Stimulated activated CD8-positive, alpha-beta memory T cell treated with anti-CD3 and anti-CD28 coated beads, Interleukin-4, amount 100 ng/mL, for 4 hours (primary cell): ENCODE measurements at places on chromosomes 3 and 15.

GRCh38 chr15:64774037-64774628, 1.3 kb downstream of the RBPMS2 start:
- DNase-seq = no peak

DNA sequence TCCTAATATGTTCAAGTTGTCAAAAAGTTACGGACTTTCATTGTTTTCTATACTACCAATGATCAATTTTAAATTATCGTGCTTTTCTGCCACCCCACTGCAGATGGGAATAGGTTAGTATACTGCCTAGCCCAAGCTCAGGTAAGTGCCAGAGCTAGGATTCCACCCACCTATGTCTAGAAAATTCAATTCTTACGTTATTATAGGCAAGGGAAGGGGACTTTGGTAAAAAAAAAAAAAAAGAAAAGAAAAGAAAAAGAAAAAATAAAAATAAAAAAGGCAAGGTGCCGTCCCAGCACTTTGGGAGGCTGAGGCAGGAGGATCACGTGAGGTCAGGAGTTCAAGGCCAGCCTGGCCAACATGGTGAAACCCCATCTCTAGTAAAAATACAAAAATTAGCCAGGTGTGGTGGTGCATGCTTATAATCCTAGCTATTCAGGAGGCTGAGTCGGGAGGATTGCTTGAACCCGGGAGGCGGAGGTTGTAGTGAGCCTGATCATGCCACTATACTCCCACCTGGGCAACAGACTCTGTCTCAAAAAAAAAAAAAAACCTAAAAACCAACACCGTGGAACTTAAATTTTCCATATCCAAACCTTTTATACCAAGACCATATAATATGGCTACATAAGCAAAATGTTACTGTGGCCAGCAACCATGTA, 1.3 kb downstream of the RPL22L1 start:
- no peak for DNase-seq

GRCh38 chr15:51652084-51652668, 29.1 kb upstream of the SCG3 start:
- DNase-seq = no peak

GRCh38 chr3:183212565-183212964, 40.5 kb upstream of the B3GNT5 start:
- DNase-seq = no peak

GRCh38 chr15:68775236-68775577, 45.5 kb downstream of the ANP32A start:
- DNase-seq = no peak

DNA sequence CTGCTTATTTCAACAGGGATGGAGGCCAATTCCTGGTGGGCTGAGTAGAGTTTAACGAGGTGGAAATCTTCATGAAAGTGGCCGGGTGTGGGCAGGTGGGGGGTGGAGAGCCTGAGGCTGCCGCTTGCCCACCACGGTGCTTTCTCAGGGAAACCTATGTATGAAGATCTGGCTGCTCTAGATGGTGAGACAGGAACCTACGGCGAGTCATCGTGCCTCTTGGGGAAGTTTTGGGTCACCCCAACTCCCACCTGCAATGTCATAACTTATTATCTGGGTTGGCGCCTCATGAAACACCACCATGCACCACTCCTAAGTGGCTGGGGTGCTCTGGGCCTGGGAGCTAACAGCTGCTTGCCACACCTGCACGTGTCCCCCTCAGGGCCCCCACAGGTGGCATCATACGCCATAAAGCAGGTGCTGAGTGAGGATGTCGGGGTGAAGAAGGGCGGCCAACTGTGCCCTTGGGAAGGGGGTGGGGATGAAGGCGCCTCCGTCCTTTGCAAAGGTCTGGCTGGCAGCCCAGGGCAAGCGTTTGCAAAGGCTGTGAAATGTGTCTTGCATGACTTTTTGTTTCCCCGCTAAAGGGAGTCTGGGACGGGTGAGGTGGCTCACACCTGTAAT, 27.9 kb upstream of the SNRPA1 start:
- DNase-seq = no peak

- DNase-seq = no peak
Observed at GRCh38 chr3:149460117-149460516, 14.4 kb upstream of the TM4SF4 start.

GRCh38 chr15:79962178-79962577, 8.8 kb downstream of the BCL2A1 start:
- DNase-seq = no peak

DNA sequence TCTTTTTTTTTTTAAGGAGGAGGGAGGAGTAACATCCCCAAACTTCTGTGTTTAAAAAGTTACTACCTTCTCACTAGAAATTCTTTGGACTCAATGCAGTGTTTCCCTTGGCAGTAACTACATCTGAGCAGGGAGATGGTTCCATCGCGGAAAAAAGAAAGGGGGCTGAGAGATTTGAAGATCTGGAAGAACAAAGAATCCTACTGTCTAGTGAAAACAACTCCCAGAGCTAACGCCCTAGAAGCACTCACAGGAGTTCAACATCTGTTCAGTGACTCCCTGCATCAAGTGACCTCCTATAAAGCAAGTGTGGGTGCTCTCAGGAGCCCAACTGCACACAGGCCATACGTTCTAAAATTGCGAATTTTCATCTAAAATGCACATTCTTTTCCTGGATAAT, 66.8 kb upstream of the PXYLP1 start:
- DNase-seq = no peak

DNA sequence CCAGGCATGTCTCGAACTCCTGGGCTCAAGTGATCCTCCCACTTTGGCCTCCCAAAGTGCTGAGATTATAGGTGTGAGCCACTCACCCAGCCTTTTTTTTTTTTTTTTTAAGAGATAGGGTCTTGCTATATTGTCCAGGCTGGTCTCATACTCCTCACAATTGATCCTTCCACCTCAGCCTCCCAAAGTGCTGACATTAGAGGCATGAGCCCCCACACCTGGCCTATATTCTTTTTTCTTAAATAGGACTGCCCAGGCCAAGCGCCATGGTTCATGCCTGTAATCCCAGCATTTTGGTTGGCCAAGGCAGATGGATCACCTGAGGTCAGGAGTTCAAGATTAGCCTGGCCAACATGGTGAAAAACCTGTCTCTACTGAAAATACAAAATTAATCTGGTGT, 12.5 kb downstream of the NR1I2 start:
- DNase-seq = no peak

GRCh38 chr3:184786280-184786941, 25.6 kb upstream of the VPS8 start:
- no peak for DNase-seq

GRCh38 chr3:33196538-33196937, 22.1 kb downstream of the SUSD5 start:
- DNase-seq = no peak

GRCh38 chr3:157832588-157832987, 273.6 kb downstream of the SHOX2 start:
- DNase-seq = no peak

GRCh38 chr15:99682455-99682854, 50.8 kb downstream of the LYSMD4 start:
- DNase-seq = no peak

- DNase-seq = no peak
Observed at GRCh38 chr3:149738876-149739275, 13.4 kb downstream of the COMMD2 start.

DNA sequence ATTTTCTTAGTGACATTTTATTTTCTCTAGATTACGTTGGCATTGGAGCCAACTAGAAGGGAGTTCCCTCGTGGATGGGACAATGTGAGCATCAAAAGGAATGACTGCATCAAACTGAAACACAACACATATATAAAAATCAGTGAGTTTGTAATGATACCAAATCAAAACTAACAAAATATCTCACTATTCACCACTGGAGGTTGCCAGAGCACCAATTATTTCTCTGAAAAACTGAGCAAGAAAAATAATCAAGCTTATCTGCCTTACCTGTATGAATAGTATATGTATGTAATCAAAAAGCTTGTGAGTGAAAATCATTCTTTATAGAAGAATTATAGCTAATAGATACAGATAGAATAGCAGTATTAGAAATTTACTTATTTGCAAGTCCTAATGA, 46.8 kb upstream of the OTOL1 start:
- no peak for DNase-seq

DNA sequence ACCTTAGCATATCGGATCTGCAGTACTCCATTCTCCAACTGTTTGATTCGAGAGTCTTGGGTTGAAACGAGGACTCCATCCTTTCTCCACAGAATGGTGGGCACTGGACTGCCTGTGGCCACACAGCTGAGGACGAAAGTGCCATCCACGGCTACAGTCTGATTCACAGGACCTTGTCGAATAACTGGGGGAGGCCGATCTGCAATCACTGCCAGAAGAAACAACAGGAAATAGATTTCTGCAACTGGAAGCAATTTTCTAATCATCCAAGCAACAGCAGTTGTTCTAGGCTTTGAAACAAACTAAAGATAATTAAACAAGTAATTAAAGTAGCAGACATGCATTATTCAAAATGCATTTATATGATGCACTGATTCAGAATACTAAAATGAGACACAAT, 1097.7 kb downstream of the ROBO1 start:
- DNase-seq = no peak

DNA sequence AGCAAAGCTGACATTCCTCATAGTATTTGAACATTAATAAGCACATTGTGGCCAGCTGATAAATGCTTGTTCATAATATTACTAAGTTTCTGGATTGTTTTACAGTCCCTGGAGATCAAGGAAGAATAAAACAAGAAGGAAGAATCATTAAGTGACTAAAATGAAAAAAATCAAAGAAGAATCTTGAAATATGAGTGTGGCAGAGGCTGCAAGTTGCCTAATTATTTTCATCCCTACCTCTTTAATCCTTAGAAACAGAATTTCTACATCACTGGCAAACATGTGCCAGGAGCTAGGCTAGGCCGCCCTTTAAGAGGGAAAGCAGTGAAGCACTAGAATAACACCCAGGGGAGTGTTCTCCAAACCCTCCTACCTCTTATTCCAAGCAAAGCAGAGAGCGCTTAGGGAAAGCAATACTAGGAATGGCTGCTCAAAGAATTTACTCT, 98.9 kb downstream of the MAGI1 start:
- no peak for DNase-seq

- no peak for DNase-seq
Observed at GRCh38 chr3:111051354-111051753, 20.3 kb upstream of the NECTIN3 start.

GRCh38 chr15:72934921-72935320, 117.3 kb upstream of the NEO1 start:
- no peak for DNase-seq

GRCh38 chr3:64900617-64901521, 213.1 kb upstream of the ADAMTS9 start:
- DNase-seq = no peak

DNA sequence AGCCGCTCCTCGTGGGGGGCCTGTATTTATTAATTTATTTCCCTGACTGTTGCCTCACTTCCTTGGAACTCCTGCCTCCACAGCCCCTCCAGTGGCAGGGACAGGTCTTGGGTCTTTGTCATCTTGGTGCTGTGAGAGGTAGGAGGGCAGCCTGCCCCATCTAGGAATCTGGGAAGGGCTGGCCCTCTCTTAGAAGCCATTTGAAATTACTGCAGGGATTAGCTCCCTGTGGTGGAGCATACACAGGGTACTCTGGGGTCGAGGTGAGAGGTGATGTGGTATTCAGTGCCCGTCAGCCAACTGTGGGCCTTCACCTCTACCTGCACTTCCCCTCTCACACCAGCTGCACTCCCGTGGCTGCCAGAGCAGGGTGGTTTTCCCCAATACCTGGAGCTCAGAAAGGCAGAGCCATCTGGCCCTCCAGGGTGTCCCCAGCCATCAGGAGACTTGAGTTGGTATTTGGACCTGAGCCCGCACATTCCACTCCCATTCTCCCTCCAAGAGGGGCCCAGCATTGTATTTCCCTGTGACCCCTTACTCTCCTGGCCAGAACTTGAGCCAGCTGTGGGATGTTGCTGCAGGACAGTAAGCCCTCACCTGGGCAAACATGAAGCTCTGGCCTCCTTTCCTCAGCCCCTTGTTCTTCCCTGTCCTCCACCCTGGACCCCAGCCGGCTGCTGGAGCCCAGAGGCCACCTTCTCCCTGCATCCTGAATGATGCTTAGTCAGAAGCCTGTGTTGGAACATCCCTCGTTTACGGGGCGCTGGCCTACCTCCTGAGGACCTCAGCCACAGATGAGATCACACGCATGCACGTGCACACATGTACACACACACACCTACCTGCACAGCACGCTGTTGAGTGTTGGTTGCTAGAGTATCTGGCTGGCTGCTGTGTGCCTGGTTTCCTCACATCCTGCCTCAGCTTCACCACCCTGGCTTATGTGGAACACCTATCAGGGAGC, 2.0 kb upstream of the JMJD7 start:
- no peak for DNase-seq

DNA sequence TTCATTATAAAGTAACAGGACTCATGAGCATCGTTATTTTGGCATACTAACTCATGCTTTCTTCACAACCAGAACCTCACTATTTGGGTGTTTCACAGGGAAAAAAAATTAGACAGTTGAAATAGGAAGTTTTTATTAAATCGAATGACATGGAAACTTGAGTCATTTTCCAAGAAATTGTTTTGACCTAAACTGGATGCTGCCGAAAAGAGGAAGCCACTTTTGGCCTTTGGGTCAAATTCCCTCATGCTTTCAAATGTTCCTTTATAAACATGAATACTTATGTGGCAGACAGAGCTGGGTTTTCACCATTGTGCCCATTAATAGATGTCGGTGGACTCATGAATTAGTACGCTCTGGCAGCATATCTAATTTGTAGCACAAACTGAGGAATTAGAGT, 224.9 kb downstream of the MCTP2 start:
- no peak for DNase-seq

- no peak for DNase-seq
Observed at GRCh38 chr15:68655686-68656437, 77.1 kb downstream of the CORO2B start.

DNA sequence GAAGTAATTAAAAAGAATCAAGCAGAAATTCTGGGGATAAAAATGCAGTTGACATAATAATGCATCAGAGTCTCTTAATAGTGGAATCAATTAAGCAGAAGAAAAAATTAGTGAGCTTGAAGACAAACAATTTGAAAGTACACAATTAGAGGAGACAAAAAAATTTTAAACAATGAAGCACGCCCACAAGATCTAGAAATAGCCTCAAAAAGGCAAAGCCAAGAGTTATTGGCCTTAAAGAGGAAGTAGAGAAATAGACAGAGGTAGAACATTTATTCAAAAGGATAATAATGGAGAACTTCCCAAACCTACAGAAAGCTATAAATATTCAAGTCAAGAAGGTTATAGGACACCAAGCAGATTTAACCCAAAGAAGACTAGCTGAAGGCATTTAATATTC, 113.3 kb downstream of the TBC1D2B start:
- no peak for DNase-seq

- DNase-seq = no peak
Observed at GRCh38 chr3:122966045-122966444, 61.5 kb downstream of the SEMA5B start.

GRCh38 chr3:28240441-28240840, 978 bp upstream of the CMC1 start:
- no peak for DNase-seq

DNA sequence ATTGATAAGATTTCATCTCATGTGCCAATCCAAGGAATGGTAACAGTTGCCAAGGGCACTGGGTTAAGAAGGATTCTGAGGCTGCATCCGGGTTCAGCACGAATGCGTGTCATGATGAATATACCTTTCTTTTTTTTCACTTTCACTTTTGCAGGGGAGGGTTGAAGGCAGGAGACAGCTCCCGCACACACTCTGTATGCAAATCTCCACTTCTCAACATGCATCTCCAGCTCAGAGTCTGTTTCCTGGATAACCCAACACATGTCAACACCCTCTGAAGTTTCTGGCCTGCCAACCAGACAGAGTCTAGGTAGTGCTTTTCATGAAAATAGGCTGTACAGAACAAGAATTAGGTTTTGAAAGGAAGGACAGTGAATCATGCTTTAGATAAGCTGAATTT, 21.6 kb downstream of the B4GALT4 start:
- DNase-seq = no peak

GRCh38 chr15:69991551-69991980, 106.2 kb downstream of the TLE3 start:
- DNase-seq = no peak
